ENCODE measurements at places on chromosomes 5 and 9.

GRCh38 chr9:106288689-106289088, 574.3 kb upstream of the ZNF462 start:
- no peak for DNase-seq

DNA sequence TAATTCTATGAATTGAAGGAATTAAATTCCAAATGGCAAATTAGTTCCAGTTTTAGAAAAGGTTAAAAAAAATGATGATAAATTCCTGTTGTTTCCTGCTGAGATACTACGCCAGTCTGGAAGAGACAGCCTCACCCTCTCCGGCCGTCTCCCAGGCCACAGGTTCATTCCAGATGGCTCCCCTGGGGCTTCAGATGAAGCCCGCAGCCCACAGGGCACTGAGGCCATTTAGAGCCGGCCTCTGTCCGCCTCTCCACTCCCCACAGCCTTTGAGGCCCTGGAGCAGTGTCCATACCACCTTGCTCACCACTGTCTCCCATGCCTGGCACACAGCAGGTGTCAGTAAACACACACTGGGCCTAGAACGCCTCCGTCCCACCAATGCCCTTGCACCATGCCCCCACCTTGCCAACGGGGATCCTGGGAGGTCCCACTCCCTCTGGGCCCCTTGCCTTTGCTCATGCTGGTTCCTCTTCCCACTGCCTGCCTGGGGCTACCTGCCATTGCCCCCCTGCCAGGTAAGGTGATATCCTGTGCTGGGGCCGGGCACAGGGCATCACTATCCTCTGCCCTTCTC, 26.1 kb downstream of the GFPT2 start:
- DNase-seq: no peak

DNA sequence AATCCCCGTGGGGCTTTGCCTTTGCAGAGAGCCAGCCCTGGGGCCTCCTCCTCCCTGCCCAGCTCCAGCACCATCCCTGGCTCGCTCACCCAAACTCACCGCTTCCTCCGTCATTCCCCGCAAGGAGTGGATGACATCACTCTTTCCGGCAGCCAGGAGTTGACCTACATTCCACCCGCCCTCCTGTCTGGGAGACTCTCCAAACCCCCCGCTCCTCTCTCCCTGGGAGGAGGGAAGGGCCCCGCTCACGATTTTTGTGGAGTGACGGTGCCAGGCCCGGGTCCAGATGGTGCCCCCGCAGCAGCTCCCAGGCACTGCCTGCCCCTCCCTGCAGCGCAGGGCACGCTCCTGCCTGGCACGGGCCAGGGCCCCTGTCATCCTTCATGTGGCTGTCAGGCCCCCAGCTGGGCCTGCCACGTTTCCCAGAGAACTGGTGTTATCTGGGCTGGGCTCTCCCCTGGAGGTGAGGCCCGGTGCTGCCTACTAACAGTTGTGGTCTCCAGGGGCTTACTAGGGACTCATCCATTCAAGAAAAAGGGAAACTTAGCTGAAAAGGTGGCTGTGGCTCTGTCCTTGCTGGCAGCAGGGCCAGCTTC, 52.3 kb downstream of the NTNG2 start:
- DNase-seq: no peak

GRCh38 chr5:16480144-16480543, 14.5 kb upstream of the ZNF622 start:
- no peak for DNase-seq

Measured in dermis microvascular lymphatic vessel endothelial cell (primary cell).